Subcutaneous preadipocyte (primary cell): ENCODE measurements at places on chromosomes 2 and 18. TPM values are rescaled to one million over a fixed set of nuclear protein-coding genes. Genes with fewer than 3 reads are reported as not detected.

The NT5C1B gene
- not detected in 2 replicates for total RNA-seq

The LYPD6 gene
- total RNA-seq = under 0.01 TPM in 2 replicates

The SERPINB13 gene
- total RNA-seq = not detected in 2 replicates

The EPB41L3 gene
- 130 and 139 TPM in 2 replicates for total RNA-seq

The TRIB2 gene
- 8.1 and 20.7 TPM in 2 replicates for total RNA-seq

The HEATR5B gene
- 20.6 and 21.1 TPM in 2 replicates for total RNA-seq

The ELOA2 gene
- not detected in 2 replicates for total RNA-seq

The SPR gene
- total RNA-seq = 15.6 and 16.2 TPM in 2 replicates

The MAL gene
- not detected in 2 replicates for total RNA-seq

The ATP6V1B1 gene
- 0.59 and 1.8 TPM in 2 replicates for total RNA-seq

The PTPRN gene
- total RNA-seq = 0.98 and 1.5 TPM in 2 replicates

The KIAA2012 gene
- not detected in 2 replicates for total RNA-seq

The HRH4 gene
- under 0.01 TPM in 1 of 2 replicates, not detected in the other for total RNA-seq
